Neuronal stem cell (in vitro differentiated cells): ENCODE measurements at places on chromosomes 3 and 15.

- no peak for DNase-seq
Observed at GRCh38 chr15:55829826-55830225, 86.9 kb upstream of the PRTG start.

DNA sequence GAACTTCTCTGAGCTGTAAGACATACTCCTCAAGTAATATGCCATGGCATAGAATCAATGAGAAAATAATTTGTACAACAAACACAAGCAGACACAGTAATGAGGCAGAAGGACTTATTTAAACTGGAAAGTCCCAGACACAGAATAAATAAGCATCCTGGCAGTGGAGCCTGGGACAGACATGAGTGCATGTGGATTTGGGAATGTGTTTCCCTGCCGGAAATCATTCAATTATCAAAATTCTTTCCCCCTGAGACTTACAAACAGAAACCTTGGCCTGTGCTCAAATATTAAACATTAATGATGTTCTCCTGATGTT is 520.1 kb downstream of the ROBO1 start:
- no peak for DNase-seq

DNA sequence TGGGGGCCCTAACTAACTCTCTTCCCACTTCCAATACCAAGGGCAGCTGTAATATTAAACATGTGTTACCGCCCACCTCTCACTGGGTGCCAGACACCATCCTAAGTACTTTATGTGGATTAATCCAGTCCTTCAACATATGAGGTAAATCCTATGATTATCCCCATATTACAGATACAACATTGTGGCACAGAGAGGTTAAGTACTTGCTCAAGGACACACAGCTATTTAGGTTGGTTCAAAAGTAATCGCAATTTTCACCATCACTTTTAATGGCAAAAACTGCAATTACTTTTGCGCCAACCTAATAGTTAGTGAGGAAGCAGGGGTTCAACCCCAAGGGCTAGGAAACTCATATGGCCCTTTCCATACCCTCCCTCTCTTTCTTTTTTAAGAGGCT is 100.8 kb downstream of the SEMA5B start:
- no peak for DNase-seq

- DNase-seq: no peak
Observed at GRCh38 chr15:69275074-69275670, 23.5 kb upstream of the PAQR5 start.

- DNase-seq: no peak
Observed at GRCh38 chr15:33742800-33743199, 225.5 kb upstream of the CHRM5 start.

DNA sequence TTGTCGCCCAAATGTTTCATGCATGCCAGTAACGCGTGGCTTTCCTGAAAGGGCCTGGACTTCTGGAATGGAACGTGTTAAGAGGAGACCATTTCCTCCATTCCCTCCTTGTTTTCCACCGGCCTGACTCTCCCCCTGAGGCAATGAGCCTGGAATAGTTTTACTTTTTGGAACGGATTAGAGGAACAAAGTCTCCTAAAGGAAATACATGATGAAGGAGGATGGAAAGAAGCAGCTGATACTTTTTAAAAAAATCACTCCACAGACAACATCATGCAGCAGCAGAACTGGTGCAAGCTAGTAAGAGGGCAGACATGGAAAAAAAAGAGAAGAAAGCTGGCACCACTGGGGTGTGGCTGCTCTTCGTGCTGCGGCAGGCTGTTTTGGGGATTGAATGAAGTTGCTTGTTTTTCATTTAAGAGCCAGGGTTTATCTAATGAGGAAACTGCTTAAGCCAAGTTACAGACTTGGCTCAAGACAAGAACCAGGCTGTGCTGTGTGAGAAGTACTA is 3.6 kb upstream of the KBTBD12 start:
- no peak for DNase-seq
